ENCODE measurements at places on chromosomes 1 and 21. TPM values are rescaled to one million over a fixed set of nuclear protein-coding genes. Genes with fewer than 3 reads are reported as not detected.

GRCh38 chr1:118266436-118266835, 81.4 kb upstream of the SPAG17 start:
- no peak for DNase-seq

DNA sequence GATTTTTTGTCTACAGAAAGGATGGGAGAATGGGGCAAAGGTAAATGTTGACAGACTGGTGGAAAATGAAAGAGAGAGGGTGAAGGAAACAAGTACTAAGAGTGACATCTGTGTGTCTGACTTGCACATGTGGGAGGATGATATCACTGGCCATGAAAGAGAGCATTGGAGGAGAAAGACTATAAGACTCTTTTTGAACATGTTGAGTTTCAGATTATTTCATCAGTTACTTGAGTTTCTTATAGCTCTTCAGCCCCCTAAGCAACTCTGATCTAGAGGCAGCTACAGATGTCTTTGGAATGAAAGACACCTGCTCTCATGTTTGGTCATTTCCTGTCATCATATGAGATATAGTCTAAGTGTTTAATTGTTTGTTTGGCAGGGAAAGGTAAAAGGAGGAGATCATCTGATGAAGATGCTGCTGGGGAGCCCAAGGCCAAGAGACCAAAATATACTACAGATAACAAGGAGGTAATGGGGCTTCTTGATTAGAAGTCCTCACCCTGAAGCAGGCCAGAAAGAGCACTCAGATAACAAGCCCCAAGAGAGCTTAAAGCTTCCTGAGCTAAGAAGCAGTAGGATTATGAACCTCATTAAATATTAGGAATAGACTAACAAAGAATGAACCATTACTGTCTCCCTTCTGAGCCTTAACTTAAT, 4.5 kb downstream of the POLR3C start:
- no peak for DNase-seq

GRCh38 chr1:228332797-228333738, 73.6 kb downstream of the TRIM11 start:
- peak; percentile 29 for DNase-seq

- DNase-seq, result no peak
Observed at GRCh38 chr1:212727386-212728181, 27.9 kb upstream of the BATF3 start.

- DNase-seq, result no peak
Observed at GRCh38 chr1:95451054-95451453, 217.0 kb downstream of the RWDD3 start.

- no peak for DNase-seq
Observed at GRCh38 chr1:217542837-217543236, 88.1 kb downstream of the GPATCH2 start.

DNA sequence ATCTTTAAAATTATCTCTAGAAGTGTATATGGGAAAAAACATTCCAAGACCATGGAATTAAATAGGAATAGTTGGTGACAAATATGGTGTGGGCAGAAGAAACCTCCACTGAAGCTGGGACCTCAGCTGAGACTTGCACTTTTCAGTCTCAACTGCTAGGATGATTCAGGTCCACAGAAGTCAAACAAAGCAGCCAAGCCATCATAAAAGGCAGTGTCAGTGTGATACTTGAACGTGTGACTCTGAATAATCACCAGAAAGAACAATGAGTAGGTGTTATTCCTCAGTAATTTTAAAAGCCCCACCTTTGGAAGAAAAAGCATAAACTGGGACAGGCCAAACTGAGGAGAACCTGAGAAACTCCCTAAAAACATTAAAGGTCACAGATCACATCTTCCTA, 90.7 kb downstream of the ZNF281 start:
- no peak for DNase-seq

Gene TRIM46
- total RNA-seq, result 0.22 TPM

Gene OR2G6
- not detected for total RNA-seq

Gene F13B
- not detected for total RNA-seq

Gene CYYR1
- 27.5 TPM for total RNA-seq

Gene GJB4
- not detected for total RNA-seq
